Germinal center (tissue), 1 donor: ENCODE measurements at places on chromosomes 1 and 21.

- DNase-seq = no peak
Measured at GRCh38 chr1:17680308-17680707, 74.8 kb upstream of the ACTL8 start.

- no peak for DNase-seq
Measured at GRCh38 chr21:27764056-27764455, 797.2 kb upstream of the ADAMTS5 start.

DNA sequence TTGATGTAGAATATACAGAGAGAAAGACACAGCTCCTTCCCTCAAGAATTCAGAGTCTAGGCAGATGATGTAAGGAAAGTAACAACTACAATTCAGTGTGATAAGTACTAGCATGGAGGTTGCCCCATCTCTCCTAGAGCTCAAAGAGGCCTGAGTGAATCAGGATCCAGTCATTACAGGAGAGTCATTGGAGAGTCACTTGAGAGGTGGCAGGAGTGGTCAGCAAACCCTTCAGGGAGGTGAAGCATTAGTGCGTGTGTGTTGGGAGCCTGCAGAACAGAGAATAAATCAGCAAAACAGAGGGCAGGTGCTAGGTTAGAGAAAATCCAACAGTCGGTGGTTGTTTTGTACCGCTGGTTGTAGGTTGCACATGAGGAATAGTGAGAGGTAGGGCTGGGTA is 46.1 kb downstream of the GRIK1 start:
- DNase-seq = no peak

DNA sequence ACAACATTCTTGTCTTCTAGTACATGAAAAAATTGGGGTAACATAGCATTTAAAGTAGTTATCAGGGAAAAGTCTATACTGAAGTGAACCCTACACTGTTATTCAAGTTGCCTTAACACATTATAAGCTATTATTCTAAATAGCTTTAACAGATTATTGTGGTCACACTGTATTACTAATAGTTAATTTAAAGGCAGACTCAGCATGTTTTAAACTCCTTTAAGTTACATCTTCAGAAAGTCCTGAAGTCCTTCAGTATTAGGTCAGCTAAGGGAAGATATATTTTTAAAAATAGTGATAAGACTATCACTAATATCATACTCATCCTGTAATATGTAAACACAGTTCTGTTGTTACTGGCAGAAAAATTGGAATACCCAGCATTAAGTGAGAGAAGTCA is 67.4 kb downstream of the GPR137B start:
- DNase-seq = no peak

GRCh38 chr1:170590921-170591705 is 59.1 kb downstream of the GORAB start:
- no peak for DNase-seq

DNA sequence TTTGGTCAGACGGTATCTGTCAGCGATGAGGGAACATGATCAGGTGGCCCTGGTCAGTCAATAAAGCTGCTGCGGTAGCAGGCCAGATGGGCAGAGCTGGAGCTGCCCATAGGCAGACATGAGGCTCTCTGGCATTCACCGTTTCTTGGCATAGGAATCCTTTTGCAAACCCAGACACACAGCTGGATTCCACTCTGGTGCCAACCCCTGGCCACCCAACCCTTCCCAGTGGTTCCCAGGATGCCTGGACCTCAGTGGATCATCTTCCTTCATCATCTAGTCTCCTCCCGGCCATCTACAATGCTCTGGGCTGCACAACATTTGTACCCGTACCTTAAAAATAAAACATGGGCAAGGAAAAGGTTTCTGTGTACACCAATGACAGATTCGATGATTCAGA is 68.3 kb upstream of the ACTRT2 start:
- no peak for DNase-seq

DNA sequence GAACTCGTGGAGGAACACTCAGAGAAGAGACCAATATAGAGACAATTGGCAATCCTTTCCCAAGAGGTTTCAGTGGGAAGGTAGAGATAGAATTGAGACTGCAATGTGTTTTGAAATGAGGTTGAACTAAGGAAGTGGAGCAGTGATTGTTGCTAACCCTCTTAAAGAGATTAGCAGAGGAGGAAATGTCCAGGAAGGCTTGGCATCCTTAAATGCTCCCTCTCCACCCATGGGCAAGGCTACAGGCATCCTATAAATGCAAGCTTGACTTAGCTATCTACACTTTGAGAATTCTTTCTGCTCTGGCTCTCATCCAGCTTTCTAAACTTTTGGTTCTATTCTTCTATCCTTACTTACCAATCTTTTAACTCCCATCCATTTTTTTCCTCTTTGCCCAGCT is 30.3 kb upstream of the XPR1 start:
- no peak for DNase-seq

- DNase-seq = no peak
Measured at GRCh38 chr1:24009406-24009805, 29.3 kb upstream of the SRSF10 start.

GRCh38 chr1:153560771-153561465 is 4.7 kb downstream of the S100A2 start:
- no peak for DNase-seq

GRCh38 chr1:198622001-198622400 is 16.8 kb upstream of the PTPRC start:
- DNase-seq = no peak

DNA sequence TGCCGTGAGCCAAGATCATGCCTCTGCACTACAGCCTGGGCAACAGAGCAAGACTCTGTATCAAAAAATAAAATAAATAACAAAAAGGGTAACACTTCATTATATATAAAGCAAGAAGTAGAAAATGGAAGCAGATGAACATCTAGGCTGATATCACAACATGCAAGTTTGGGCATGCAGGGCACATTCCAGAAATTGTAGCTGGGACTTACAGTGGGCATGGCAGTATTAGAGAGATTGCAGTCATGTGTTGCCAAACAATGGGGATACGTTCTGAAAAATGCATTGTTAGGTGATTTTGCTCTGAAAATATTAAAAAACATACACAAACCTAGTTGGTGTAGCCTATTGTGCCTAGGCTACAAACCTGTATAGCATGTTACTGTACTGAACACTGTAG is 441.0 kb upstream of the PRMT6 start:
- no peak for DNase-seq

GRCh38 chr1:43438576-43438952 is 15.2 kb downstream of the HYI start:
- no peak for DNase-seq

GRCh38 chr1:12502336-12503109 is 115.5 kb downstream of the DHRS3 start:
- DNase-seq = no peak

- DNase-seq = no peak
Measured at GRCh38 chr1:72435025-72435424, 152.7 kb upstream of the NEGR1 start.

DNA sequence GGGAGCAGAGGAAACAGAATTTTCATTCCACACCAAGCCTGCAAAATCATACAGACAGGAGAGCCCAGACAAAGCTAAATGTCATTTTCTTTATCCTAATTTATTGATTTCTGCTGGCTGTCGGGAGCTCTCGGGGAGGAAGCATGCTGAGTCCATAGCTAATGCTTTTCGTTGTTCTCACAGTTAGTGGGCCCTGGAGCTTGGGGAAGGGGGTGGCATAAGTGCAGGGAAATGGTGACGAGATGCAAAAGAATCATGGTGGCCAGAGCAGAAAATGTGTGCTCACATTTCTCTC is 202.4 kb downstream of the TOMM20 start:
- no peak for DNase-seq
